NCI-H1694 (cell line): ENCODE measurements at places on chromosomes 3 and 15.

GRCh38 chr15:87493803-87494202, 762.7 kb downstream of the NTRK3 start:
- no peak for DNase-seq

GRCh38 chr3:132464066-132464465, 46.8 kb downstream of the DNAJC13 start:
- no peak for DNase-seq

GRCh38 chr3:66923969-66924368, 74.1 kb upstream of the KBTBD8 start:
- DNase-seq: no peak

- no peak for DNase-seq
These were observed 4.5 kb downstream of the CORO2B start for GRCh38 chr15:68583321-68583720.

- DNase-seq: no peak
These were observed 1148.0 kb downstream of the NSUN3 start for GRCh38 chr3:95210878-95211277.

DNA sequence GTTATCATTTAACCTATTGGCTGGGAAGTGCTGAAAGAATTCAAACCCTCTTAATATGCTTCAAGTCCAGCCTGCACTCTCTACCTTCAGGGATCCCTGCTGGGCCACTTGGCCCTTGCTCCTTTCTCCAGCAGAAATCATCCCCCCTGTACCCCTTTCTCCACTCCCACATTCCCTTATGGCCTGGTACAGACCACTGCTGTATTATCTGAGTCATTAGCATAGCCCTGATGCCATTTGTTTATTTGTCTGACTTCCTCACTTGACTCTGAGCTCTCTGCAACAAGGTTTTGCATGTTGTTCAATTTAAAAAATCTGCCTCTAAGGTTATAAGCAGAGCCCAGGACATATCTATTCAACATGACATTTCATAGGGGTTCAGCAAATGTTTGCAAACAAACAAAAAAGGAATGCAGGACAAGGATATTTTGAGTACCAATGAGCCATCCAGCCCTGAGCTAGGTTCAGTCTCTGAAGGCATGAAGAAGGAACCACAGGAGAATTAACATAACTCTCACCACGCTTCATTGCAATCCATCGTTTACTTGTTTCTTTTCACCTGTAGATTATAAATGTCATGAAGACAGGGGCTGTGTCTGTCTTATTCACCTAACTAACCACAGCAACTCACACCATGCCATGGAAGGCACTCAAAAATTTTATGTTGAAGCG, 26.6 kb upstream of the HES1 start:
- no peak for DNase-seq

DNA sequence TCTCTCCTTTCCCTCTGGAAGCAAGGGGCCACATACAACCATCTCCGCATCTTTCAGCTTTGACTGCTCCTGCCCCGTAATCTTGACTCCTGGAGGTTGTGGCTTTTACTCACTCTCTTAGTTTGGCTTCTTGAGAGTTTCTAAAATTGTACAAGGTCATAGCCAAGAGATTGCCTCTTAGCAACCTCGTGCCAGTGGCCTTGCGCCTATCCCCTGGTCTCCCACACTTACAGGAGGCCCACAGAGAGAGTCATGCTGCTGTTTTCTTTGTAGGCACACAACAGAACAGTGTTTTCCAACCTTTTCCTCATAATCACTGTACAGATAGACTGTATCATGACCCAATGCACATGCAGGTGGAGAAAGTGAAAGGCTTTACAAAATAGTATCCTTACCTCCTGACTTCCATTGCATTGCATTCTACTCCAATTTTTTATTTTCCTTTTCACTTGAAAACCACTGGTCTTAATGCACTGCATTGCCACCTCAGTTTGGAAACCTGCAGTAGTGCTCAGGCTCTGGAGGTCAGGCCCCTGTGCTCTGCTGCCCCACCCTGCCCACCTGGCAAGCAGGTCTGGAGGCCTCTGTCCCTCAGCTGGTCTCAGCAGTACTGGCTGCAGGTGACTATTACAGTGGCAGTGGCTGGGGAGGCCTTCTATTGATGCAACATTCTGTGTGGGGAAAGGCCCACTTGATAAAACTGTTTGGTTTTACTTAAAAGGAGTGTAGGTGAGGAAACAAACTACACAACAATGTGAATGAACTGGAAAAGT, 156.2 kb downstream of the DNAJB8 start:
- no peak for DNase-seq

DNA sequence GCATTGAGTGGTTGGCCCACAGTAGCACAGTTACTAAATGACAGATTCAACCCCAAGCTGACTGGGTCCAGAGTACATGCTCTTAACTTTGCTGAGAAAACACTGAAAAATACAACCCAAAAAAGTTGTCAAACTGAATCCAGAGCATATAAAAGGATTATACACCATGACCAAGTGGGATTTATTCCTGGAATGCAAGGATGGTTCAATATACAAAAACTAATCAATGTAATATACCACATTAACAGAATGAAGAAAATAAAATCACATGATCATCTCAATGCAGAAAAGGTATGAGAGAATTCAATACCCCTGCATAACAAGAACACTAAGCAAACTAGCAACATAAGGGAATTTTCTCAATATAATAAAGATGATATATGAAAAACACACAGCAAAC, 98.5 kb downstream of the STAG1 start:
- DNase-seq: no peak

- DNase-seq: no peak
These were observed 6.6 kb downstream of the DTWD1 start for GRCh38 chr15:49627407-49627877.

GRCh38 chr15:77837649-77838025, 204.9 kb upstream of the LINGO1 start:
- no peak for DNase-seq

GRCh38 chr3:170128977-170129431, 52.5 kb downstream of the PHC3 start:
- DNase-seq: no peak

DNA sequence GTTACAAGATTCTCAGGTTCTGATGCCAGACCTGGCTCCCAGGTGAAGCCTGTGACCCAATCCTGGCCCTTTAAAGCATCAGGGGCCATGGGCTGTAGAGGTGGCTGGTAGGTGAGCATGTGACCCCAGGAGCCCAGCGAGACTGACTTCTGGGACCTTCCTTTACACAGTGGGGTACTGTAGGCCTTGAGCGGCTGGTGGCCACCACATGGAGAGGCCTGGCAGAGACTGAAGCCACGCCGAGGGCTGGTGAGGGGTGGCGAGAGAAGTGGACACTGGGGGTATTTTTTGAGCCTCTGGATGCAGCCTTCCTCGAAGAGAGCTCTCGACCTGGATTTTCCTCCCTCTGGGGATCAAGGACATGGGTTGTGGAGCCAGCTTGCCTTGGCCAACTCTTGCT, 71.2 kb upstream of the ITGA11 start:
- DNase-seq: no peak

DNA sequence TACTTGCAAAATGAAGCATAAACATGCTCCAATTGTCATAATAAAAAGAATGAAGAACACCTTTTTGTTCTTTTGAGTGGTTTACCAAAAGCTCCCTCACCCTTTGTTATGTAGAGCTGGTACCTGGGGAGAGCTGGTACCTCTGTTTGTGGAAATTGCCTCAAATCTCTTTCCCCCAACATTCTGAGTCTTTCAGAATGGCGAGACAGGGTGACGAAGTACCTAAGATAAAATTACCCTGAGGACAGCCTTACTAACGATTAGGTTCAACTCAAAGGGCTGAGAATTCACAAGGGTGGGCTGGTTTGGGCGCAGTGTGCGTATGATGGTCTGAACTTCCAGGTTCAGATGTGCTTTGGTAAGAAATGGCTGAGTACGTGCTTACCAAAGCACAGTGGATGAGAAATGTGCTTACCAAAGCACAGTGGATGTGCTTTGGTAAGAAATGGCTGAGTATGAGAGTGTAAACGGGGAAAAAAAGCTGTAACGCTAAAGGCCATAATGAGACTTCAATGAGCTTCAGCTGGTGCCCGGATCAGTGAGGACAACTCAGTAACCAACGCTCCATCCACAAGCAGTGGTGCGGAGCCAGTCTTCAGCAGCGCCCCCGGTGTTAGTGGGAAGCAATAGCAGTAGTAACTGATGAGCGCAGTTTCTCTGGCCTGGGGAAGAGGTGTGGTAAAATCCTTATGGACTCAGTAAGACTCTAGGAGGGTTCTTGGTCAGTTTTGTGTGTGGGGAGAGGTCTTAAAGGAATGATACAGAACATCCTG, 72.3 kb upstream of the LRIG1 start:
- no peak for DNase-seq

DNA sequence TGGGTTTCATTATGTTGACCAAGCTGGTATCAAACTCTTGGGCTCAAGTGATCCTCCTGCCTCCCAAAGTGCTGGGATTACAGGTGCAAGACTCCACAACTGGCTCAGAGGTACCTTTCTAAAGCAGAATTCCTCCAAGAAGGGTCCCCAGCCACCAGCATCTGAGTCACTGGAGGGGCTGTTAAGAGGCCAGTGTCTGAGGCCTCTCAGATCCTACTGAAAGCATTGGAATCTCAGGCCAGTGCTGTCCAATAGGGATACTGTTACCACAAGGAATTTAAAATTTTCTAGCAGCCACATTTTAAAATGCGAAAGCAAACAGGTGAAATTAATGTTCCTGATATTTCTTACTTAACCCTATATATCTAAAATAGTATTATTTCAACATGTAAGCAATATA, 1.3 kb downstream of the CAV3 start:
- DNase-seq: no peak

- no peak for DNase-seq
These were observed 20.5 kb downstream of the SIDT1 start for GRCh38 chr3:113552851-113553250.

- DNase-seq: no peak
These were observed 97.4 kb upstream of the KLF13 start for GRCh38 chr15:31228980-31229826.

GRCh38 chr3:64163019-64163754, 62.1 kb downstream of the PRICKLE2 start:
- no peak for DNase-seq

DNA sequence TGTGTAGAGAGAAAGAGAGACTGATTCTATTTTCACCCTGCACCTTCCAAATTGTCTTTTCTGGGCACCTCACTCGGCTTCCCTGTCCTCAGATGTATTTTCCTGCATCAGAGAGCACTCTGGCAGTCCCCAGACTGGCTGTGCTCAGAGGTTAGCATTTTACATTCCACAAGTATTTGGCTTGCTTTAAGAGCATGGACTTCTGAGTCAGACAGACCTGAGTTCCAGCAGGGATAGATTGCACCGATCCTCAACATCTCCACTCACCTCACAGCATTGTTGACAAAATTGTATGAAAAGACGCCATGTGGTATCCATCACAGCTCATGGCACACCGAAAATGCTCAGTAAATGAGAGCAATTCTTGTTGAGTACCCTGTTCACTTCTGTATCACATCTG, 45.6 kb downstream of the SST start:
- no peak for DNase-seq
